ENCODE measurements at places on chromosomes 1 and 21.

GRCh38 chr1:40064797-40065499 lies 24.4 kb downstream of the CAP1 start:
- DNase-seq = no peak

DNA sequence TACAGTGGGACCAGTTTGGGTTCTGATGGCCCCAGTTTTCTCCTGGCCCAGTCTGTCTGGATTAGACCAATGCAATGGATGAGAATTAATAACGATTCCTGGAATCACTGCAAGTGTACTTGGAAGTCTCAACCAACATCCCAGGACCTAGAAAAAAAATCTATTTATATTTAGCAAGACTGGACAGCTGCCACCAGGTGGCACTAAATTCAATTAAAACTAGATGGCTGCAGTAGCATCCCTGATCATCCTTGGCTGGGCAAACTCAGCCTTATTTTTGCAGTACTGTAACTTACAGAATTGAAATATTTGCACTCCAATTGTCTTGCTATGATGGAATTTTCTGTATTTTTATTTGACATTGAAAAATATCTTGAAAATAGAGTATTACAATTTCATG lies 165.7 kb downstream of the NCAM2 start:
- peak; percentile 2 for DNase-seq

DNA sequence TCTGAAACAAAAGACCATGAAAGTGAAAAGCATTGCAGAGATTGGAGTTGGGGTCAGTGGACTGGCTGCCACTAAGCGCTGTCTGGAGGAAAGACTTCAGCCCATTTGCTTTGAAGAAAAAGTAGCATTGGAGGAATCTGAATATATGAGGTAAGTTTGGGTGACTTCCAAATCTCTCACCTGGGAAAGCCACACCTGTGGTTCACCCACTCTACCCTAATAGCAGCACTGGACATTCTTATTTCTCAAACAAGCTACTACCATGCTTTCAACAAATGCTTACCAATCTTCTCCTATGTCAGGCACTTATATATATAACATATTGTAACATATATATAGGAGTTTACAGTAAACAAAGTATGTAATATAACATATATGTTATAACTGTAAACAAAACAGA lies 76.0 kb upstream of the POGK start:
- DNase-seq = no peak

GRCh38 chr1:32208891-32209328 lies at the start of gene DCDC2B:
TSS of gene DCDC2B (plus strand) at chr1:32209089. CDS start at chr1:32209094, 5 bp downstream.
- no peak for DNase-seq

- DNase-seq = no peak
These were observed 2.0 kb upstream of the COQ8A start for GRCh38 chr1:226937940-226938725.

- DNase-seq = no peak
These were observed 132.1 kb downstream of the ETS2 start for GRCh38 chr21:38937844-38938243.

GRCh38 chr1:28066393-28067154 lies 21.8 kb downstream of the EYA3 start:
- DNase-seq = no peak

GRCh38 chr1:160115545-160116282 lies at the start of gene ATP1A2:
TSS of gene ATP1A2 (plus strand) at chr1:160115759. CDS start at chr1:160115862, 103 bp downstream.
- DNase-seq = no peak
